Suprapubic skin (tissue), 4 donors: ENCODE measurements at places on chromosomes 1 and 21.

GRCh38 chr1:217133092-217133491 is 409.9 kb upstream of the ESRRG start:
- H3K27me3 ChIP-seq: peaks cover 58% of the 10 kb centered on the region
- H3K27ac ChIP-seq: no peak overlapping the region
- H3K36me3 ChIP-seq: no peaks in the 10 kb centered on the region
- peaks cover 33% of the 10 kb centered on the region for H3K4me1 ChIP-seq

- DNase-seq: no peak
- H3K27me3 ChIP-seq: no peaks in the 10 kb centered on the region
- peaks cover 4% of the 10 kb centered on the region for H3K36me3 ChIP-seq
- H3K4me3 ChIP-seq: no peak overlapping the region
- H3K27ac ChIP-seq: no peak overlapping the region
- no peaks in the 10 kb centered on the region for H3K4me1 ChIP-seq
Observed at GRCh38 chr1:52237430-52237829, 95.5 kb downstream of the ZFYVE9 start.

GRCh38 chr1:165896277-165896676 is 68.9 kb downstream of the UCK2 start:
- DNase-seq: no peak
- H3K36me3 ChIP-seq: peaks cover 8% of the 10 kb centered on the region
- H3K27me3 ChIP-seq: no peaks in the 10 kb centered on the region
- H3K4me1 ChIP-seq: peaks cover 56% of the 10 kb centered on the region

GRCh38 chr1:82752046-82752445 is 951.3 kb downstream of the ADGRL2 start:
- H3K36me3 ChIP-seq: no peaks in the 10 kb centered on the region
- H3K4me1 ChIP-seq: no peaks in the 10 kb centered on the region
- H3K4me3 ChIP-seq: no peak overlapping the region
- no peak for DNase-seq
- no peaks in the 10 kb centered on the region for H3K27me3 ChIP-seq

DNA sequence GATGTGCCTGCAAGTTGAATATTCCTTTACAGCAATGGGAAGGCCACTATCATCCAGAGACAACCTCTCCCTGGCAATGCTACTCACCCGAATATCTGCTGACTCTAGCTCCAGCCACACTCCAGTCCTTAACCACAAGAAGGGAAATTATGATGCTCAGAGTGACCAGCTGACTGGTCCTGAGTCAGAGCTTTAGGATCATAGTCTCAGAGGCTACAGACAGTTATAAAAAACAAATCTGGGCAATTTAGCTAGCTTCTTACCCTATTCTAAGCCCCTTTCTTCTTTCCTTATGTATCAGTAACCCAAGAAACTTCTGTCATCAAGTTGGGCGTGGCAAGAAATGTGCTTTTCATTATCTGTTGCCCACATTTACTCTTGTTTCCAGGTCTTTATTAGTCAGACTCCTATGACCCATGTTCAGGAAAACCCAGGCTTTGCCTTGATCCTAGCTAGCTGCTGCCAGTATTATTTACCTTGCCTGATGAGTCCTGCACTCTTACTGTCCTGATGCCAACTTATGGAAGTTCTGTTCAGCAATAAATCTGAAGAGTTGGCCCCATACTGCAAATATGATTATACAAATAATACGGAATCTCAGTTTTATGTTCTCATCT is 207.0 kb downstream of the TTLL7 start:
- H3K36me3 ChIP-seq: no peaks in the 10 kb centered on the region
- no peaks in the 10 kb centered on the region for H3K4me1 ChIP-seq
- no peak for DNase-seq
- no peaks in the 10 kb centered on the region for H3K27me3 ChIP-seq
- H3K4me3 ChIP-seq: no peak overlapping the region
- H3K27ac ChIP-seq: no peak overlapping the region
